ENCODE measurements at places on chromosomes 2 and 18. TPM values are rescaled to one million over a fixed set of nuclear protein-coding genes. Genes with fewer than 3 reads are reported as not detected.

DNA sequence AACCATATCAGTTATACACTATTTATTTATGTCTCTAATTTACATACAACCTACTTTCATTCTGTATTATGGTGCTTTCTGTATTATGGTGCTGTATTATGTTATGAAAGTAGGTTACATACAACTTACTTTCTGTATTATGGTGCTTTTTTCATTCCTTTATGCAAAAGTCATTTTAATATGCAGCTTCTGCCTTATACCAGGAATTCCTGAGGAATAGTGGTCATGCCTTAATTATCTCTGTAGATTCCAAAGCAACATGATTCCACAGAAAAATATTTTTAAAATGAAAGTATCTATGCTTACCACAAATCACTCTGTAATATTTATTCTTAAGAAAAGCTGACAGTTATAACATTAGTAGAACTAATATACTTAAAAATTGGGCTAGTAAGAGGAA, 922.0 kb upstream of the NRXN1 start:
- H3K4me3 ChIP-seq, result no peak overlapping the region
- H3K36me3 ChIP-seq, result no peaks in the 10 kb centered on the region
- H3K27ac ChIP-seq, result peak overlapping the region; percentile 71

DNA sequence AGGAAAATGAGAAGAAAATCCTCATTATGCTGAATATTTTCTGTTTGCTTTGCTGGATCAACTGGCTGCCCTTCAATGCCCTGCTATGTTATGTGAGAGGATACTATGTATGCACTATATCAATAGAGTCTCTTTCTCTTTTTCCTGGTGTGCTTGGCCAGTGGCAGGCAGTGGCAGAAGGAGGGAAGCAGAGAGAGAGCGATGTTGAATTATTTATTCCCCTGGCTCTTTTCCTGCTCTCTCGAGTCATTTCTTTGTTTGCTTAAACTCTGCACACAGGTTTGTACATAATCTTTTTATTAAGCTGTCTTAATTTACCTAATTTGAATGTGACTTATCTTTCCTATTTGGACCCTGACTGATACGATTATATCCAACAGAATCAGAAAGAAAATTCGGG, 1727.3 kb downstream of the SUCLG1 start:
- no peaks in the 10 kb centered on the region for H3K27me3 ChIP-seq
- H3K4me3 ChIP-seq, result no peak overlapping the region
- no peak overlapping the region for H3K27ac ChIP-seq

DNA sequence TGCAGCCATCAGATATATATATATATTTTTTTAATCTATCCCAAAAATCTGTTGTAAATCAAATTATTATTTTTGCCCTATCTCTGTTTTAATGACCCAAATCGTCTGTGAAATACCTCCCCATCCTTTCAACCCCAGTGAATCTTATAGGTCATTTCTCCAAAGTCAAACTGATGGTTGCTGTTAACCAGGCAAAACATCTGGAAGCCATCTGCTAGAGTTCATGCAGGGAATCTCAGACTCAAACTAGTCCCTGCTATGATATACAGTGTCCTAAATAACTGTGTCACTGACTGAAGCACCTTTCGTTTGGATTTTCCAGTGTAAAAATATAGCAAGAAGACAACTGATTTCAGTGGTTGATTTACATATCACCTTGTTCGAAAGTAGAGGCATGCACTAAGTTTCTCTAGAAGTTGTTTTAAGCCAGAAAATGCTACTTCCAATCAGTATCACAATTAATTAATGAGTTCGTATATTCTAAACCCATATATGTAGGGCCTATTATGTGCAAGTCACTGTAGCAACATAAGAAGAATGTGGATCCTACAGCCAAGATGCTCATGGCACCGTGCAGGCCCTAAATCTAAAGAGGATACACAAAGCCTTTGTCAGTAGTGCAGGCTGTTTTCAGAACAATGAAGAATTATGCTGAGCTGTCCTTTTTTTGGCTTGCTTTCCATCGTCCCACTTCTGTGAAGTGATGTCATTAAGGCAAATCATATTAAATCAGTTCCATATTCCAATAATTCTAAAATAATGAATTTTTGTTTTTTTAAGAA, 566.0 kb downstream of the STK39 start:
- no peak overlapping the region for H3K27ac ChIP-seq
- H3K27me3 ChIP-seq, result no peaks in the 10 kb centered on the region
- DNase-seq, result no peak

GRCh38 chr18:77116201-77117080, 16.1 kb downstream of the MBP start:
- no peaks in the 10 kb centered on the region for H3K27me3 ChIP-seq
- H3K36me3 ChIP-seq, result no peaks in the 10 kb centered on the region
- H3K4me3 ChIP-seq, result no peak overlapping the region

DNA sequence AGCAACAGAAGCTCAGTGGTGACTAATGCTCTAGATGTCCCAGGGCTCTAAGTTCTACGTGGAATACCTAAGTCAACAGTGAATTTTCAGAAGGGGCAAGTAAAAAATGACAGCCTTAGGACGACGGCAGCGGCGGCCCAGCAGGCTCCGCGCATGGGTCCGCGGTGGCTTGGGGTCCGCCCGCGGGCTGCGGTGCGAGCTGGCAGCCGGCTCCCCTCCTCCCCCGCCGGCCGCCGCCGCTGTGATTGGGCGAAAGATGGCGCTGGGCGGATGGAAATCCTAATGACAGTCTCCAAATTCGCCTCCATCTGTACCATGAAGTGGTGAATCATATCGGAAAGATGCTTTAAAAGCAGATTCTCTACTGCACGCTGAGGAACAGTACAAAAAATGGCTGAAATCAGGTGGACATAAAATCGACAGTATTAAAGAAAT, 74.7 kb downstream of the HNRNPLL start:
- DNase-seq, result peak; percentile 89
- H3K27me3 ChIP-seq, result peaks cover 7% of the 10 kb centered on the region
- H3K36me3 ChIP-seq, result no peaks in the 10 kb centered on the region
- peaks cover 19% of the 10 kb centered on the region for H3K4me1 ChIP-seq
- peak overlapping the region; percentile 77 for H3K4me3 ChIP-seq
- peak overlapping the region; percentile 81 for H3K27ac ChIP-seq

DNA sequence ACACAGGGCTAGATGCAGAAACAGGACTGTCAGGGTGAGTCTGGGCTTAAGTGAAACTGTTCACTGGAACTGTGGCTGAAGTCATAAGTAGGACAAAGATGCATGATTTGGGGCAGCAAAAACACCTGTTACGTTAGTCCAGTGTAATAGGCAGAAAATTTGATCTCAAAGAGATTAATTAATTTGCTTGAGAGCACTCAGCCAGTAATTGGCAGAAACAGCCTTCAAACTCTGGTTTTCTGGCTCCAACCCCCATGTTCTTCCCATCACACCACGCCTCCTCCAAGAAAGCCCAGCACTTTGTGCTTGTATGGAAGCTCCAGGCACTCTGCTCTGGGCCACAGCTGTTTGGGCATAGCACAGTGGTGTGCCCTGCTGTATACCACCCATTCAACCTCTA, 54.0 kb downstream of the CNTNAP5 start:
- H3K27me3 ChIP-seq, result no peaks in the 10 kb centered on the region
- no peaks in the 10 kb centered on the region for H3K4me1 ChIP-seq
- no peaks in the 10 kb centered on the region for H3K36me3 ChIP-seq
- H3K4me3 ChIP-seq, result no peak overlapping the region

- no peaks in the 10 kb centered on the region for H3K36me3 ChIP-seq
- no peak overlapping the region for H3K27ac ChIP-seq
- no peaks in the 10 kb centered on the region for H3K27me3 ChIP-seq
- H3K4me1 ChIP-seq, result peaks cover 4% of the 10 kb centered on the region
- H3K4me3 ChIP-seq, result peak overlapping the region; percentile 38
Measured at GRCh38 chr2:183091318-183091953, 12.9 kb downstream of the DUSP19 start.

GRCh38 chr2:20600756-20601325, 50.1 kb downstream of the HS1BP3 start:
- DNase-seq, result no peak
- no peak overlapping the region for H3K4me3 ChIP-seq
- no peak overlapping the region for H3K27ac ChIP-seq
- no peaks in the 10 kb centered on the region for H3K36me3 ChIP-seq

- DNase-seq, result peak; percentile 27
- peaks cover 14% of the 10 kb centered on the region for H3K27me3 ChIP-seq
- no peaks in the 10 kb centered on the region for H3K4me1 ChIP-seq
- no peak overlapping the region for H3K27ac ChIP-seq
Measured at GRCh38 chr2:36318547-36318946, 37.0 kb upstream of the CRIM1 start.

- DNase-seq, result no peak
- no peak overlapping the region for H3K4me3 ChIP-seq
- H3K27me3 ChIP-seq, result no peaks in the 10 kb centered on the region
- no peaks in the 10 kb centered on the region for H3K36me3 ChIP-seq
- H3K27ac ChIP-seq, result no peak overlapping the region
- H3K4me1 ChIP-seq, result no peaks in the 10 kb centered on the region
Measured at GRCh38 chr2:74975016-74975415, 16.6 kb downstream of the POLE4 start.

DNA sequence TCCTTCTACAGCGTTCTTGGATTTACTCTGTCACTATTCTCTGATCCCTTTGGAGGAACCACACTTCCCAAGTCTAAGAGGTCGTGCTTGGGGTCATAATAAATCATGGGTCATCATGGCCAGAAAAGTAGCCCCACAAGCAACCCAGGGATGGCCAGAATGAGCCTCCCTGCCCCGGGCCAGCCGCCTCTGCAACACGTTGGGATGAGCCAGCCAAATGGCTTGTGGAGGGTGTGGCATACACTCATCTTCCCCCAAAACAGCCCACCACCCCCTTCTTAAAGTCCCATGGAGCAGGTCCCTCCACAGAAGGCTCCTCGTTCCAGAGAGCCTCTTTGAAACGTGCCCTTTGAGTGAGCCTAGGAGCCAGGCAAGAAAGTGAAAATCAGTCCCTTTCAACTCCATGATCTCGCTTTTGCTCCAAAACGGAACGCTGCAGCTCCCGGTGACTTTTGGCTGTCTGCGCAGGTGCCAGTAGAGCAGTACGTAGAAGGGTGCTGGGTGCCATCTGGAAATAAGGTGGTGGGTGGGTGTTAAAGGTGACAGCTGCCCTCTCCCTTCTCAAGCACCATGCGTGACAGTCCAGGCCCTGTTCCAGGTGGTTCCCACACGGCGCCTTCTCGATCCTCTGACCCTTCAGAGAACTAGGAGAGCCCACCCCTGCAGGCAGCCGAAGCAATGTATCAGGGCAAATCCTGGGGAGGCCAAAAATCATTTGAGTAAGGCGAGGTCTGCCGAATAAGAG, 48.5 kb upstream of the FOSL2 start:
- H3K4me3 ChIP-seq, result no peak overlapping the region
- peak; percentile 62 for DNase-seq
- peaks cover 19% of the 10 kb centered on the region for H3K4me1 ChIP-seq
- no peaks in the 10 kb centered on the region for H3K27me3 ChIP-seq

Gene MARCHF7
- 102 TPM for total RNA-seq

Gene ABCG8
- total RNA-seq, result not detected

Gene EPB41L3
- 0.88 TPM for total RNA-seq

Gene SPR
- 17.0 TPM for total RNA-seq

Gene KCNG2
- not detected for total RNA-seq

Data from osteoblast (primary cell).